ENCODE measurements at places on chromosomes 2 and 18.

DNA sequence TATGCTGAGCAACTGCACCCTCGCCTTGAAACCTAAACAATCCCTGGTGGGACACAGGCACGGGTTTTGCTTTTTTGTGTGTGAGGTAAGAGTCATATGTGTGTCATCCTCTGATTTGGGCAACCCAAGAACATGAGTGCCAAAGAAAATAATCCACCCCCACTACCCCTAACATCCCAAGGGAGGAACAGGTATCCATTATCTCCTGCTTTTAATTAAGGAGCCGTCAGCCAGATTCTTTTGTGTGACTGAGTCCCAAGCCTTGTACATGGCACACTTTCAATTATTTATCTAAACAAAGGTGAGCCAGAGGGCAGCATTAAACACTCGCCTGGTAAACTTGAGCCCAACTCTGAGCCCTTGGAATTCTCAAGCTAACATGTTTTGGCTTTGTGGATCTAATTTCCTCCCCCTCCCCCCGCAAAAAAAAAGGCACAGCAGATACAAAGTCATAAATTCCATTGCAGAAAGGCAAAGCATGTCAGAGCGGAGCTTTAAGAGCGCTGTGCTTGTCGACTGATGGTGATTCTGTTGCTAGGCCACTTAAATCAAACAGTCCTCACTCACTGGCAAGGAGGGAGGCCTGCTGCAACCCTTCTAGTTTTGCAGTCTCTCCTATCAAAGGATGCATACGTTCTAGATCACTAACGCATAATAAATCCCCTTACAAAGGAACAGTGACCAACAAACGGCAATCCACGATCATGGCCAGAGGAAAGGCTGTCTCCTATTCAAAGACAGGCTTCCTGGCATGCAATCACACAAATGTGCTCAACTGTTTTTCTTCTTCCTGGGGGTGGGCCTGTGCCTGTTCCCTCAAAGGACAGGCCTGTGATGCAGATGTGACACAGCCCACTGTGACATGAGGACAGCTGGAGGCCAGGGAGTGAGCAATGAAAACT, 143.5 kb upstream of the LMAN1 start:
- DNase-seq, result no peak

GRCh38 chr2:64692401-64692800, 38.7 kb upstream of the SERTAD2 start:
- no peak for DNase-seq

GRCh38 chr2:206198677-206199076, 39.0 kb downstream of the EEF1B2 start:
- no peak for DNase-seq

GRCh38 chr2:176096243-176096985, 3.2 kb upstream of the HOXD12 start:
- peak; percentile 27 for DNase-seq

DNA sequence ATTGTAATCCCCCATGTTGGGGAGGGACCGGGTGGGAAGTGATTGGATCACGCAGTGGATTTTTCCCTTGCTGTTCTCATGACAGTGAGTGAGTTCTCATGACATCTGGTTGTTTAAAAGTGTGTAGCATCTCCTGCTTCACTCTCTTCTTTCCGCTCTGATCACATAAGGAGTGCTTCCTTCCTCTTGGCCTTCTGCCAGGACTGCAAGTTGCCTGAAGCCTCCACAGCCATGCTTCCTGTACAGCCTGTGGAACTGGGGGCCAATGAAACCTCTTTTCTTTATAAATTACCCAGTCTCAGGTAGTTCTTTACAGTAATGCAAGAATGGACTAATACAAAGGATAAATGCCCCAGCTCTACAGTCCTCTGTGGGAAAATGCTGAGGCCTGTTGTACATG, 437.5 kb upstream of the NXPH2 start:
- DNase-seq, result no peak

DNA sequence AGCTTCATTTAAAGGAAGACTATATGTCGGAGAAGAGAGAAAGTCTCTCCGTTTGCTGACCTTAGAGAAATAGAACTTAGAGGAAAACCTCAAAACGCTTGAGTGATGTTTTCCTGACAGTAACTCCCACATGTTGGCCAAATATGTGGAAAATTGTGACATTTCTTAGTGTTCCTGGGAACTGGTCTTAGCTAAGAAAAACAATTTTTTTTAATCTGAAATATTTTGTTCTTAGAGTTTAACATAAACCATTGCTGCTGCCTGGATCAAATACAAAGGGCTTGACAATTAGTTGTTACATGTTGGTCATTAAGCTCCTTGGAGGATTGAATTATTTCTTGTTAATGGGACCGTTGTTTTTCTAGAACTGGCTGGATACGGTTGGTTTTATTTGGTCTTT, 16.3 kb downstream of the DYNC2LI1 start:
- no peak for DNase-seq

DNA sequence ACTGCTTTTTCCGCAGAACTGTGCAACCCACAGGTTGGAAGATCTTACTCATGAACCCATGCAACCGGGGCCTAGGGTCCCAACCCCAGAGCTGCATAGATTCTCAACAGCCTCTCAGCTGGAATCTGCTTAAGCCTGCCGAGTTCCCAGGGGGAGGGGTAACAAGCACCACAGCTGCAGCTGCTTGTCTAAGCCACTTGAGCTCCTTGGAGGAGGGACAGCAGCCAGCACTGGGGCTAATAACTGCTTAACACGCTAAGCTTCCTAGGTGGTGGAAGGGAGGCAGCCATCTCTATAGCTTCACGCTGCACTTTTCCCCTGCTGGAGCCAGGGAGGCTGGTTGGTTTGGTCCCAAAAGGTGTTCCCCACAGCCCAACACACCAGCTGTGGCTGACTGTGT, 311.6 kb downstream of the DSC3 start:
- DNase-seq, result no peak

- no peak for DNase-seq
These were observed 135.6 kb downstream of the ARHGAP15 start for GRCh38 chr2:143264851-143265250.

DNA sequence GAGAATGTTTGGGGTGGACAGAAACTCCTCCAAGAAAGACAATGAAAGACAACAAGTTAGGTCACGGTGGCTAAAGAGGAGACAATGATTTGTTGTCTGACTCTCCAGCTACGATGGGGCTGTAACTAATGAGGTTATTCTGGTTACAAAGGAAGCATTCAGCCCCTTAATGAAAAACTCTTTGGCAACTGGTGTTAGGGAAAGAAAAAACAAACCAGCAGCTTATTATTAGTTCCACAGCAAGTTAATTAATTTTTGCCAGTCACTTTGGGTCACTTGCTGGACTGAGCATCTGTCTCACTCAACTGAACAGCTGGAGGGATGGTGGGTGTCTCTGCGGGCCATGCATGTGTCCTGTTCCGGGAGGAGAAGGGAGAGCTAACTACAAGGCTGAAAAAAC, 263.7 kb downstream of the ALK start:
- DNase-seq, result no peak

DNA sequence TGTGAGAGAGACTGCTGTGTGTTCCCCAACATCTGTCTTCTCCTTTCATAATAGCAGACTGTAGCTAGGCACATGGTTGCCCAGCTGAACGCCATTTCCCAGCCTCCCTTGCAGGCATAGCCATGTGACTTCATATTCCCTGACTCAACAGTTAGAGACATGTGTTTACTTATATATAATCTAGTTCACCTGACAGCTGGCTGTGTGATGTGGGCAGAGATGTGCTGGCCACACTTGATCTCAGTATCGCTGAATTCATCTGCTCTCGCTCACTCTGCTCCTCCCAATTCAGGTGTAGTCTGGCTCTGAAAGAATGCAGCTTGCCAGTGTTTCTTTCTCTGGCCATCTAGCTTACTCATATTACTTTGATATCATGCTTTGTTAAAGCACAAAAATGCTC, 52.3 kb upstream of the SEC11C start:
- no peak for DNase-seq

GRCh38 chr18:49013961-49014604, 63.3 kb upstream of the SMAD7 start:
- DNase-seq, result no peak
